ENCODE measurements at places on chromosomes 5 and 9.

DNA sequence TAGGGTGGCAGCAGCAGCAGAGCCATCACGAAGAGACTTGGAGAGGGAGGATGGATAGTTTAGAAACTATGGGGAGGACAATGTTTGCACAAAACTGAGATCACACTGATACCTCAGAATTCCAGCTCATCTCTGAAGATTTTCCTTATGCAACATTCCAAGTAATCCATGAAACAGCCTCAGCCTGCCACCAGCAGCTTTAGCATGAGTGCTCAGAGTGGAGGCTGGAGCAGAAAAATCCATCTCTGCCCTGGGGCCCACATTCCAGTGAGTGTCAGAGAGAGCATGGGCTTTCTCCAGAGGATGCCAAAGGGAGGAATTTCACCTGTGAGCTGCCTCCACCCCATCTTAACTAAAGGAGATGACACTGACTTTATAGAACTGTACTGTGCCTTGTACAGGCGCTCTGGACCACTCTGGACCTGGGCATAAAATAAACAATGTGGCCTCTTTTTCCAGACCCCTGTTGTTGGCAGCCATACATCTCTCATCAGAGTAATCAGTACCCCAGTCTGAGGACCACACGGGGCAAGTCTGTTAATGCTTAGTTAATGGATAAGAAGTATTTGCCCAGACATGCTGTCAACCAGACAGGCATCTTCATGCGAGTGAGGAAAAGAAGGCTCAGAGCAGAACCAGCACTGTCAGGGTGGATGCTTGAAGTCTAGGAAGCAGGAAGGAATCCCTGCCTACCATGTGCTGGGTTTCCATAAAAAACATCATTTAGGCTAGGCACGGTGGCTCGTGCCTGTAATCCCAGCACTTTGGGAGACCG is 440.9 kb downstream of the ENC1 start:
- DNase-seq, result no peak

GRCh38 chr5:179869101-179869500 is 10.5 kb upstream of the MRNIP start:
- no peak for DNase-seq

DNA sequence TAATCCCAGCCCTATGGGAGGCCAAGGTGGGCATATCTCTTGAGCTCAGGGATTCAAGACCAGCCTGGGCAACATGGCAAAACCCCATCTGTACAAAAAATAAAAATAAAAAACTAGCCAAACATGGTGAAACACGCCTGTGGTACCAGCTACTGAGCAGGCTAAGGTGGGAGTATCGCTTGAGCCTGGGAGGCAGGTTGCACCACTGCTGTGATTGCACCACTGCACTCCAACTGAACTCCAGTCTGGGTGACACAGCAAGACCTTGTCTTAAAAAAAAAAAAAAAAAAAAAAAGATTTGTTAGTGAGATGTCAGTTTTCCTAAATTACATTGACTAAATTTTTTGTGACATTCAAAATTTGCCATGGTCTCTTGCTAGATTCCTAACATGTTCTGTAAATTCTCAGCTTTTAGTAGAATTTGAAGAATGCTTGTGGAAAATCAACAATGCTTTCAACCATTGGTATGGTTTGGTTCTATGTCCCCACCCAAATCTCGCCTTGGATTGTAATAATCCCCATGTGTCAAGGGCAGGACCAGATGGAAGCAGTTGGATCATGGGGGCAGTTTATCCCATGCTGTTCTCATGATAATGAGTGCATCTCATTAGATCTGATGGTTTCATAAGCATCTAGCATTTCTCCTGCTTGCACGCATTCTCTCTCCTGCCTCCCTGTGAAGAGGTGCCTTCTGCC is 236.1 kb downstream of the ARRDC3 start:
- DNase-seq, result no peak

DNA sequence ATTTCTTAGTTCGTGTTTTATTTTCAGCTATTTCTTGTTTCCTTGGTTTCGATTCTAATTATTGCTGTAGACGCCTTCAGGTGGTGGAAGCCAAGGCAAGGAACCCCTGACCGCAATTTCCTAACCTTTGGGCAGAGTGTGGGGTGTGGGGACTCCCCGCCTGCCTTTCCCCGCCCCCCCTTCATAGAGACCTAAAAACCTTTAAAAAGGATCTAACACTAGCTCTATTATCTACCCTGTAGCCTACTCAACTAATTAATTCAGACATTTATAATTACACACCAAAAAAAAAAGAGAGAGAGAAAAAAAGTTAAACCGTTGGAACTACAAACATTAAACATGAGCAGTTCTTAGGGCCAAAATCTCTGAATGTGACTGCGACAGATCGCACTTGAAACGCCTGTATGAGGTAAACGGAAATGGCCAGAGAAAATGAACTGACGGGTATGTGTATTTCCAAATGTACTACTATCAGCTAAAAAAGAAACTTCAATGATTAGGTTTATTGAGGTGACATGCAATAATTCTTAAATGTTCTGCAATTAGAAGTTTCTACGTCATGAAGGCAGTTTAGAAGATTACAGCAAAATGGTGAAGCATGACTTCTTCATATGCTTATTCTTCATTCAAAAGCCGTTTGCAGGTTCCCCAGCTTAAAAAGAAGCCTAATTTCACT is 19.0 kb upstream of the FER start:
- no peak for DNase-seq

GRCh38 chr5:66164044-66164790 is 20.1 kb downstream of the SREK1 start:
- no peak for DNase-seq

DNA sequence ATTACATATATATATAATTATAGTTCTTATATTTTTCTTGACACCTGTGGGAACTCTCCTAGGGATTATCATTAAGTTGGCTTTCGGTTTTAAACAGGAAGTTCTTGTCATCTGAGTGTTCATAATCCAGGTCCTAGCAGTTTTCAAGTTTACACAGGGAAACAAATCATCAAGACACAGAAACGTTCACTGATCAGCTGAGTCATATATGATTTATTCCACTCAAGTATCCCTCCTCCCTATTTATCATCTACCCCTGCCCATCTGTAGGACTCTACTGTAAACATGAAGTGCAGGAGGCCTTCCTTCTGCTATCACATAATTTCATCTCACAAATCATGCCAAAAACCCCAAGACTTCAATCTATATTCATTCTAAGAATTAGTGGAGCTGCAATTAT is 6.3 kb downstream of the SLC25A51 start:
- no peak for DNase-seq

GRCh38 chr5:154465169-154465568 is 12.9 kb downstream of the HAND1 start:
- peak; percentile 51 for DNase-seq

DNA sequence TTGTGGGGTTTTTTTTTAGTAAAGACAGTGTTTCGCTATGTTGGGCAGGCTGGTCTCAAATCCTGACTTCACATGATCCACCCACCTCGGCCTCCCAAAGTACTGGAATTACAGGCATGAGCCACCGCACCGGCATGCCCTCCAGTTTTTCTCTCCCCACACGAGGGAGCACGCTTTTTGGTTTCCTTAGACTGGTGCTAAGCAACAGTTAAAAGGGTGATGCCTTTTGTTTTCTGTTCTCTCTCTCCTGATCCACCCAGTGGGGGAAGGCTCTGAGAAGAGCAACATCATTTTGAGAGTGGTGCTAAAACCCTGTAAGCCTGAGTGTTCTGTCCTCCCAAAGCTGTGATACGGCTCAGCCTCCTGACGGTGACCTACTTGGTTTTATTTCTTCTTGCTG is 146.6 kb downstream of the MAN2A1 start:
- no peak for DNase-seq

DNA sequence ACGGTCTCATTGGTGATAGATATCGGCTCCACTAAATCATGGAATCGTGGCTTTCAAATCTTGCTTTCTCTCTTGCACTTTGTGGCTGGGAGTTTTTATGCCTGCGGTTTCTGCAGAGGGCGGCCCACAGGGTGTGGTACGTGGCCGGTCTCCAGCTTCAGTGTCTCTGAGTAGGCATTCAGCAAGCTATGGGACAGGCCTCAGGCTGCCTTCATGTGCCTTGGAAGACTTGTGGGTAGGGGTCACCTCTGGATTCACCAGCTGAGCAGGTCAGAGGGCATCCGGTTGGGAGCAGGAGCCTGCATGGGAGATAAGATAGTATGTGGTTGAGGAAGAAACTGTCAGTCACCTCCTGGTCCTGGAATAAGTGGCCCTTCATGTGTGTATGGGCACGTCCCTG is 47.7 kb downstream of the AMBP start:
- DNase-seq, result no peak

GRCh38 chr9:105064248-105065097 is 136.5 kb upstream of the ABCA1 start:
- peak; percentile 97 for DNase-seq

DNA sequence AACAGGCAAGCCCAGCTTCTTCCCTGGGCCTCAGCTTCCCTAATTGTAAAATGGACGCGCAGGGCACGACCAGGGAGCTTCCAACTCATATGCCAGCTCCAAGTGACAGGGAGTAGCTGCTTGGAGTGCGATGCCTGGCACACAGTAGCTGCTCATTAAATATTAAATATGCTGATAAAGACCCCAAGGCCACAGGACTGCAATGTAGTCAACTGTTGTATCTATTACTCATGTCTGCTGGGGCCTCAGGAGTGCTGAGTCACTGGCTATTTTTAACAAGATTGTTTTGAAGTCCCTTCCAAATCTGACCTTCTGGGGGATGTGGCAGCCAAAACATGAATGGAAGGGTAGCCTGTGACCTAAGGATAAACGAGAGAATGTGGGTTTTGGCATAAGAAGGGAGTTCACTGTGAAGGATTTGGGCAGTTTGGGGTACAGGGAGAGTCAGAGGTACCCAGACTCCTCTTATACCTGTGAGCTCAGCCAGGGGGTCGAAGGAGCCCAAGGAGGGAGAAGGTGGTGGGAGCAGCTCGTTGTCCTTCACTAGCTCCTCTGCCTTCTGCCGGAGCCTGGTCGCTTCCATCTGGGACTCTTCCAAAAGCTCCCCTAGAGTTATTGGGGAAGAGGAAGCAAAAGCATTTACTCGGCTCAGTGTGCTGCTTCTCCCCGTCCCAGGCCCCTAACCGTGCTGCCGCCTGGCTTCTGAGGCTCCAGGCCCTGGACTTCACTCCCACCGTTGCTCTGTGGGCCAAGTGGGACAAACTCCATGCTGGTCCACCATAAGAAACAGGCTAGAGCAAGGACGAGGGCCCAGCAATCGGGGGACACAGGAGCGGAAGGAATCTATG is 17.5 kb downstream of the TNIP1 start:
- DNase-seq, result no peak

DNA sequence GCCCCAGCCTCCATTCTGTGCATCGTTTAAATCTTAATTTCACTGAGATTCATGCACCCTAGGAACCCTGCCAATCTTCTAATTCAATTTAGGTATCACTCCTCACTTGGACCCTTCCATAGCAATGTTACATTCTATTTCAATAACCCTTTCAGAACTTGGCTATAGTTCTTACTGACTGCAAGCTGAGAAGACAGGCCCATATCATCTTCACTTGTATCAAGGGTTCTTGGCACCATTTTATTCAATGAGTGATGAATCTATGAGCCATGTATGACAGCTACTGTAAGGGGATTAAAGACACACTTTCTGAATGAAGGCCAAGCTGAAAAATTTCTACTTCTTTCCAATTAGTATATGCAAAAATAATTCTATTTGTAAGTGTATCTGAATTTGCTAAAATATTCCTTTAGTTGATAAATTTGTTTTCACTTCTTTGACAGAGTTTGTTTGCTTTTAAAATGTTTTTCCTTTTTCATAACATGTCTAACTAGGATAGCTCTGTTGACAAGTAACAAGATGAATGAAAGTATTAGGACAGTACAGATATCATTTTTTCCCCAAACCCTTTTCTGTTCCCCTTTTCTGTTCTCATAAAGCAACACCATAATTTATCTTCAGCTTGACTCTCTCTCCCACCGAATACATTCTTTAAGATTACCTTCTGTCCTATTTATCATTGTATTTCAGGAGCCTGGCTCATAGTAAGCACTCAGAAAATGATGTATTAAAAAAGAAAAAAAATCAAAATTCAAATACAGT is 9.6 kb downstream of the ITGA2 start:
- DNase-seq, result no peak

DNA sequence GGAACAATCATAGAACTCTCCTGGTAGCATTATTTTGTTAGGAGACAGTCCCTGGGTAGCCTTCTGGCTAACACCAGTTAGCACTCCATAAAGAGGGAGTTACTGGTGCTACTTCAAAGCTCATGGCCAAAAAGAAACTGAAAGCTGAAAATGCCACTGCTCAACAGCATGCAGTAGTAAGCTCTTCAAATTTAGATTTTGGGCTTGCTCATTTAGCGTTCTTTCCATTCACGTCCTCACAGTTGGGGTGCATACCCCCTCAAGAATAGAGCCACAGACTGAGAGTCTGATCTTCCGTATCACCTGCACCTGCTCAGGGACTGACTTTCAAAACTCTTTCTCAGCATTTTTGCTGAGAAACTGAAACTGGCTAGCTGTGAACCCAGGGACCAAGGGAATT is 24.7 kb downstream of the NTRK2 start:
- no peak for DNase-seq

GRCh38 chr9:69474821-69475220 is 149.8 kb downstream of the ENTREP1 start:
- DNase-seq, result no peak

DNA sequence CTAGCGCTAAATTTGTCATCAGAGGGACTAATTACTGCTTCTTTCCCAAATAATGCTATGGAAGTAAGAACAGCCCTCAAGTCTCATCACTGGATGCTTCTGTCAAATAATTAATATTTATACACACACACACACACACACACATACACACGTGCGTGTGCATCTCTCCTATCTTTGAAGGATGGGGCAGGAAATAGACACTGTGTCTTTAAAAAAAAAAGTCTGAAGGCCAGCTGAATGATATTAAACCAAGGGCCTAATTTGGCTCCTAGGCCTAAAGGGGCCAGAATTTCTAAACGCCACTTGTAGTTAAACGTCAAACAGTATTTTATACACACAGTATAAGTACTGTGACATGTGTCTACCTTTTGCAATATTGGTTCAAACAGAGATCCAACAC is 3.3 kb downstream of the SLF1 start:
- no peak for DNase-seq

DNA sequence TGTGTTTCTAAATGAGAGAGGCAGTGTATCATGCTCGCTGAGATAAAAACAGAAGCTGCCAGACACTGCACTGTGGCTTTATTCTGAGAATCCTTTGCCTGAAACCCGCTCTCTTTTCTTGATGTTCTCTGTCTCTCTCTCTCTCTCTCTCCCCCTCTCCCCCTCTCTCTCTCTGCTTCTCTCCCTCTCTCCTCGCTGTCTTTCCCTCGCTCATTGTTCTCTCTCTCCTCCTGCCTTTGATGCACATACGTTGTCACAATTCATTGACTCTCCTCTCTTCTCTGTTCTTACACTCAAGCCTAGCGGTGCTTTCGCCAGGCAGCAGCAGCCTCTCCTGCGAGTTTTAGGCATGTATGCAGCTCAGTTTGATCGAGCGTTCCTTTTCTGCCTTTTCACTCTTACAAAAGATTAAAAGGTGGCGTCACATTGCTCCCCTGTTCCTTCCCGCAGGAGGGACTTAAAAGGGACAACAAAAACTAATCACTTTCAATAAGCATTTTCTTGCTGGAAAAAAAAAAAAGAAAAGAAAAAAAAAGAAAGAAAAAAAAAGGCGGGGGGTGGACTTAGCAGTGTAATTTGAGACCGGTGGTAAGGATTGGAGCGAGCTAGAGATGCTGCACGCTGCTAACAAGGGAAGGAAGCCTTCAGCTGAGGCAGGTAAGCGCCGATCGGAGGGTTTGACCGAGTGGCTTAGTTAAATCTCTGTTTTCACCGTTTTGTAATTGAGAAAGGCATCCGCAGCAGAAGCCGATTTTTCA is 717.9 kb upstream of the WWC1 start:
- no peak for DNase-seq

GRCh38 chr9:6171667-6172066 is 43.9 kb upstream of the IL33 start:
- DNase-seq, result no peak
